PC-3 (cell line): ENCODE measurements at places on chromosomes 11 and 22.

DNA sequence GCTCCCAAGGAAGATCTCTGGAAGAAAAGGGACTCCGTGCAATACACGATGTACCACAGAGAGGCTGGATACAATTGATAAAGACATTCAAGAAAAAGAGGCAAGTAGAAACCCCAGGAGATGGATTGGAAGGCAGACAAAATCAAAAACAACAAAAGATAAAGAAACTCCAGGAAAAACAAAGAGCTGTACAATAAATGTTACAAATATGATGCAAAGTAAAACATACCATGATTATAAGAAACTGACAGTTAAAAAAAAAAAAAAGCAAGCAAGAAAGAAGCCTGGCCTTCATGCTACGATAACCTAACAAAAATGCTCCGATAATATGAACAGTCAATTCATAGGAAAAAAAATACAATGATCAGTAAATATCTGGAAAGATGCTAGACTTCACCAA, 10.5 kb upstream of the SIGIRR start:
- H3K27me3 ChIP-seq = no peaks in the 10 kb centered on the region
- no peaks in the 10 kb centered on the region for H3K36me3 ChIP-seq
- no peak for DNase-seq
- H3K4me3 ChIP-seq = no peak overlapping the region
- no peak overlapping the region for H3K27ac ChIP-seq

DNA sequence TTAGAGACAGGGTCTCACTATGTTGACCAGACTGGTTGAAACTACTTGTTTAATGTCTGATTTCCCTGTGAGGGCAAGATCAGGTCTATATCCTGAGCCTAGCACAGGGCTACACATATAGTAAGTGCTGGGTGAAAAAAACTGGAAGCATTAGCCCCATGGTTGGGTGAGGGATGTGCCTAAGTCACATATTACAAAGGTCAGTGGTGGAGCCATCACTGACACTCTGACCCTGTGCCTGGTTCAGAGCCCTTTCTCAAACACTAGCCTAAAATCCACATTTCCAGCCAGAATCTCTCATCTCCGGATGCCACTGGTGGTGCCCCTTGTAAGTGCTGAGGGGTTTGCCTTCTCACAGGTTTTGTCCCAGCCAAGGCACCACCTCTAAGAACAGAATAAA, 9.0 kb downstream of the TBC1D10A start:
- H3K4me1 ChIP-seq = peaks cover 18% of the 10 kb centered on the region
- no peaks in the 10 kb centered on the region for H3K36me3 ChIP-seq
- no peak for DNase-seq
- no peak overlapping the region for H3K27ac ChIP-seq

GRCh38 chr11:119476666-119477331, 53.8 kb upstream of the THY1 start:
- no peak for DNase-seq
- H3K36me3 ChIP-seq = no peaks in the 10 kb centered on the region
- H3K4me1 ChIP-seq = peaks cover 20% of the 10 kb centered on the region
- H3K4me3 ChIP-seq = no peak overlapping the region
- H3K27me3 ChIP-seq = no peaks in the 10 kb centered on the region

GRCh38 chr11:81673001-81673400, 1060.7 kb downstream of the FAM181B start:
- no peaks in the 10 kb centered on the region for H3K27me3 ChIP-seq
- no peak for DNase-seq
- no peak overlapping the region for H3K27ac ChIP-seq

- peak overlapping the region; percentile 92 for H3K4me3 ChIP-seq
- H3K27ac ChIP-seq = peak overlapping the region; percentile 77
- no peaks in the 10 kb centered on the region for H3K27me3 ChIP-seq
- H3K4me1 ChIP-seq = peaks cover 20% of the 10 kb centered on the region
- peak; percentile 93 for DNase-seq
Measured at GRCh38 chr11:59756845-59757244, 1.7 kb downstream of the STX3 start.

- no peaks in the 10 kb centered on the region for H3K36me3 ChIP-seq
- H3K27me3 ChIP-seq = no peaks in the 10 kb centered on the region
Measured at GRCh38 chr11:111778047-111778558, 11.9 kb upstream of the PPP2R1B start.

- peaks cover 13% of the 10 kb centered on the region; the same call in 1 of the 2 replicates for H3K4me1 ChIP-seq
- peak overlapping the region; percentile 43 for H3K4me3 ChIP-seq
- no peaks in the 10 kb centered on the region for H3K27me3 ChIP-seq
- H3K36me3 ChIP-seq = peaks cover 24% of the 10 kb centered on the region
- no peak overlapping the region for H3K27ac ChIP-seq
Measured at GRCh38 chr11:64000026-64000739, 13.9 kb downstream of the OTUB1 start.

DNA sequence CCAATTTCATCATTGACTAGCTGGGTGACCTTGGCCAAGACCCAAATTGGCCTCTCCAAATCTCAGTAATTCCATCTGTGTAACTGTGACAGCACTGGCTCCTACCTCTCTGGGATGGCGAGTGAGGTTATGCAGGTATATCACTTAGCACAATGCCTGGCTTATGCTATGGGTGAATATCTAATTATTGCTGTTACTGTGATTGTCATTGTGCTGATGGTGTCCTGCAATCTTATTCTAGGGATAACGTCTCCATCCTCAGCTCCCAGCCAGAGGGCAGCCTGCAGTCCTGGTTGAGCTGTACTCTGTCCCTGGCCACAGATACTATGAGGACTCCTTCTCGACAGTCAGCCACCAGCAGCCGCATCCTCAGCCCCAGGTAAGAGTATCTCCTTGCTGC, 164.8 kb upstream of the SEZ6L start:
- no peaks in the 10 kb centered on the region for H3K4me1 ChIP-seq
- no peaks in the 10 kb centered on the region for H3K36me3 ChIP-seq
- no peak overlapping the region for H3K4me3 ChIP-seq
- DNase-seq = no peak
- no peak overlapping the region for H3K27ac ChIP-seq

GRCh38 chr11:121890946-121891515, 225.0 kb downstream of the BLID start:
- H3K4me1 ChIP-seq = peaks cover 55% of the 10 kb centered on the region
- H3K4me3 ChIP-seq = peak overlapping the region; percentile 25; the same call in 1 of the 2 replicates
- no peaks in the 10 kb centered on the region for H3K27me3 ChIP-seq
- DNase-seq = no peak

DNA sequence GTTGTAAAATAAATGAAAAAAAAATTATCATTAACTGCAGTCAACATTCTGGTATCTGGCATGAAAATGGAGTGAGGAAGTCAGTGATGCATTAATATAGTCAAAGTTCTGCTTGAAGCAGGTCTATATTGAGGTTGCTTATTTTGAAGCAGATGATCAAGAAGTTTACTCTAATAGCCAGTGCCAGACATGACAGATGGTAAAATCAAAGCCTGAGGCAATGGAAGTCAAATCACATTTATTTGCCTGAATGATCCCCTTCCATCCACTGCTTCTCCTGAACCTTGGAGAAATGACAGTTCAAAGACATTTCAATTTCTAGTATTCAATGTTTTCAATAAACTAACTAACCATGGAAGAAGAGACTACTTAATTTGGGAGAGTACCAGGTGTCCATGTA, 430.0 kb downstream of the FAM181B start:
- H3K27ac ChIP-seq = no peak overlapping the region
- no peak overlapping the region for H3K4me3 ChIP-seq
- no peaks in the 10 kb centered on the region for H3K4me1 ChIP-seq
- H3K36me3 ChIP-seq = no peaks in the 10 kb centered on the region
- DNase-seq = no peak

GRCh38 chr11:2997406-2997805, 5.3 kb upstream of the NAP1L4 start:
- H3K36me3 ChIP-seq = peaks cover 7% of the 10 kb centered on the region
- H3K27ac ChIP-seq = no peak overlapping the region
- H3K4me3 ChIP-seq = no peak overlapping the region
- DNase-seq = no peak
- no peaks in the 10 kb centered on the region; the same call in 1 of the 2 replicates for H3K4me1 ChIP-seq
- H3K27me3 ChIP-seq = no peaks in the 10 kb centered on the region

GRCh38 chr22:50502628-50503474, 4.7 kb downstream of the LMF2 start:
- H3K4me3 ChIP-seq = no peak overlapping the region
- H3K27ac ChIP-seq = no peak overlapping the region
- DNase-seq = no peak
- H3K4me1 ChIP-seq = no peaks in the 10 kb centered on the region; the same call in 1 of the 2 replicates
- H3K27me3 ChIP-seq = no peaks in the 10 kb centered on the region
- no peaks in the 10 kb centered on the region for H3K36me3 ChIP-seq

DNA sequence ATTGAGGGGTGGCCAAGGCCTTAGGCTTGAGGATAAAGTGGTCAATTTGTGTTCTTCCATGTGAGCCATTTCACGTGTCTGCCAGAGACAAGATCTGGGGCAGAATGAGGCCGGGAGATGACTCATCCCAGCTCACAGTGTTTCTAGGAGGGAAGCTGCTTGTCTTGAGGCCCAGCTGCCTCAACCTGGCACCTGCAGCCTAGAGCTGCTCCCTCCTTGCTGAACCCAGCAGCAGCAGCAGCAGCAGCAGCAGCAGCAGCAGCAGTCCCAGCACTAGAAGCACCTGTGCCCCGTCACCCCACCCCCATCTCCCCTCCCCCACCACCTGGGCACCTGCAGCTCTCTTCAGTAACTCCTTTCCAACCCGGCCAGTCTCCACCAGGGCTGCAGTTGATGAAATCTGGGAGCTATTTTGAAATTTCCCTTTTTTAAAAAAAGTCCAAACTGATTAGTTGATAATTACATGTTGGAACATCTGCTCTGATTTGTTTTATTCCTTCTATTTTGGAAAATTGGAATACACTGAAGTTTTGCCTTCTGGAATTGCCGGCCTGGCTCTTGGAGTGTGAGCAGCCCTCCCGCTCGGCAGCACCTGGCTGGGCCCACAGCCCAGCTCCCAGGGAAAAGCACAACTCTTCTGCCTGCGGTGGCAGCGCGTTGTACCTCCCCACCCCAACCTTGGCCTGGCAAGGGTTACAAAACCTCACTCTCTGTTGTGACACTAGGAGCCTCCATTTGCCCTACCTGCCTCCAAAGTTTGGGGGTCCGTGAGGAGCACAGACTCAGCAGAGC, 143.5 kb downstream of the NXPE2 start:
- peak; percentile 24 for DNase-seq
- 0 out of 2 replicates have a peak, but pooled peaks cover 3% of the 10 kb centered on the region for H3K27me3 ChIP-seq
- no peaks in the 10 kb centered on the region for H3K36me3 ChIP-seq
- H3K4me1 ChIP-seq = no peaks in the 10 kb centered on the region

- no peak overlapping the region for H3K4me3 ChIP-seq
- no peak for DNase-seq
- peaks cover 27% of the 10 kb centered on the region for H3K4me1 ChIP-seq
- no peak overlapping the region for H3K27ac ChIP-seq
- no peaks in the 10 kb centered on the region for H3K27me3 ChIP-seq
- H3K36me3 ChIP-seq = no peaks in the 10 kb centered on the region
Measured at GRCh38 chr11:35360055-35360530, 59.3 kb downstream of the SLC1A2 start.

GRCh38 chr22:37195921-37196320, 7.9 kb upstream of the C1QTNF6 start:
- peaks cover 55% of the 10 kb centered on the region for H3K4me1 ChIP-seq
- H3K27ac ChIP-seq = peak overlapping the region; percentile 97
- H3K27me3 ChIP-seq = no peaks in the 10 kb centered on the region
- no peak overlapping the region for H3K4me3 ChIP-seq
- peak; percentile 11 for DNase-seq

GRCh38 chr22:31134688-31135087, 5.6 kb downstream of the PLA2G3 start:
- no peak overlapping the region for H3K27ac ChIP-seq
- no peak overlapping the region for H3K4me3 ChIP-seq
- H3K36me3 ChIP-seq = no peaks in the 10 kb centered on the region
- no peak for DNase-seq
- H3K4me1 ChIP-seq = peaks cover 8% of the 10 kb centered on the region; the same call in 1 of the 2 replicates

DNA sequence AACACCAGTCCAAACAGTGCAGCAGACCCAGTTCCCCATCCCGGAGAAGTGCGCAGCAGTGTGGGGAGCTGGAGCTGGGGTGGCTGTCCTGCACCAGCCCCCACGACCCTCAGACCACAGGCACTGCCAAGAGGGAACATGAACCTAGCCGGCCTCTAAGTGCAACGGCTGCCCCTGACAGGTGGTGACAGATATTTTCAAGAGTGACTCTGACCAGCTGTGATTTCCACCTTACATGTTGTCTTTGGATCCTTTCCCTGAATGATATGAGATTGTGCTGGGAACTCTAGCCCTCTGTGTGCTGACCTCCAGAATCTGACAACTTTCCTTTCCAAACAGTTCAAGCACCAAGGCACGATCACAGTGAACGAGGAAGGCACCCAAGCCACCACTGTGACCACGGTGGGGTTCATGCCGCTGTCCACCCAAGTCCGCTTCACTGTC, 12.6 kb downstream of the SERPIND1 start:
- H3K27me3 ChIP-seq = no peaks in the 10 kb centered on the region
- H3K27ac ChIP-seq = no peak overlapping the region
- no peaks in the 10 kb centered on the region for H3K36me3 ChIP-seq
- no peak for DNase-seq
- no peak overlapping the region for H3K4me3 ChIP-seq
- H3K4me1 ChIP-seq = peaks cover 27% of the 10 kb centered on the region

- H3K27me3 ChIP-seq = no peaks in the 10 kb centered on the region
- no peak overlapping the region for H3K27ac ChIP-seq
- peaks cover 8% of the 10 kb centered on the region; the same call in 1 of the 2 replicates for H3K4me1 ChIP-seq
- H3K4me3 ChIP-seq = no peak overlapping the region
- peaks cover 40% of the 10 kb centered on the region for H3K36me3 ChIP-seq
Measured at GRCh38 chr11:68430801-68431200, 29.8 kb upstream of the PPP6R3 start.

DNA sequence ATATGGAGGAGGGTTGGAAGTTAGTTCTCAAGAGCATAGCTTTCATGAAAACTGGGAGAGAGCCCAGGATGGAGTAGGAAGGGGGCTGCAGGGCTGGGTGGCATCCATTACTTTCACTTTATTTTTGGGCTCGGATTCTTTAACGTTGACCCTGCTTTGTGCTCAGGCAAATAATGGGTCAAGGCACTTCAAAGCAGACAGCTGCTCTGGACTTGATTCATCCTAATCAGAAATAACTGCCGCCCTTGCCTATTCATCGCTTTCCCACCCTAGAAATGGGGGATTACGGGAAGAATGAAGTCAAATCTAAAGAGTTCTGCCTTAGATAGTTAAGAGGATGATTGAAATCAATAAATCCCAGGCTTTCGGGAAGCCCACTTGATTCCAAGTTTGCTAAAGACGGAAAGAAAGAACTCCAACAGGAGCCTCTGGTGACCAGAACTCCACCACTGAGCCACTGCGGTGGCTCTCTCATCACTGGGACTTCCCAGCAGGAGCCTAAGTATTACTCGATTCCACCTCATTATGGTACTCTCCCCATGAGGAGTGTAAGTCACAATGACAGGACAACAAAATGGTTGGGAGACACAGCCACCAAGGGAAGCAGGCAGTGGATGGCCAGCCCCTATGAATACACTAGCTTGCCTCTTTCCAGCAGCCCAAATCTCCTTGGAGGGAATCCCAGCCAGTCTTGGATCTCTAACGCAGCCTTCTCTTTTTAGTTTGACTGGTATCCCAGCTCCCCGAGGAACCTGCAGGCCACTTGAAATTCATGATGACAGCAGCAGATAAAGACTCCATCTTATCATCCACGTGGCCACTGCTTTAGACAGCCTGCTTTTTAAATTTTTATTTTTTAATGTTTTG, 815.5 kb downstream of the NTM start:
- no peaks in the 10 kb centered on the region for H3K4me1 ChIP-seq
- no peak overlapping the region for H3K4me3 ChIP-seq
- H3K27me3 ChIP-seq = peaks cover 32% of the 10 kb centered on the region; the same call in 1 of the 2 replicates
- H3K36me3 ChIP-seq = no peaks in the 10 kb centered on the region

GRCh38 chr11:128593281-128593680, 5.9 kb upstream of the ETS1 start:
- no peaks in the 10 kb centered on the region for H3K4me1 ChIP-seq
- no peak overlapping the region for H3K4me3 ChIP-seq
